CD8-positive, alpha-beta memory T cell (primary cell): ENCODE measurements at places on chromosomes 5 and 9. TPM values are rescaled to one million over a fixed set of nuclear protein-coding genes. Genes with fewer than 3 reads are reported as not detected.

The PCDHA8 gene
- not detected for polyA plus RNA-seq

- no peak overlapping the region for H3K27ac ChIP-seq
- no peaks in the 10 kb centered on the region for H3K36me3 ChIP-seq
- H3K27me3 ChIP-seq: no peaks in the 10 kb centered on the region
- DNase-seq: no peak
- no peaks in the 10 kb centered on the region for H3K4me1 ChIP-seq
Measured at GRCh38 chr9:105459336-105459735, 11.5 kb downstream of the FSD1L start.

The SCGB3A1 gene
- 0.95 TPM for polyA plus RNA-seq

DNA sequence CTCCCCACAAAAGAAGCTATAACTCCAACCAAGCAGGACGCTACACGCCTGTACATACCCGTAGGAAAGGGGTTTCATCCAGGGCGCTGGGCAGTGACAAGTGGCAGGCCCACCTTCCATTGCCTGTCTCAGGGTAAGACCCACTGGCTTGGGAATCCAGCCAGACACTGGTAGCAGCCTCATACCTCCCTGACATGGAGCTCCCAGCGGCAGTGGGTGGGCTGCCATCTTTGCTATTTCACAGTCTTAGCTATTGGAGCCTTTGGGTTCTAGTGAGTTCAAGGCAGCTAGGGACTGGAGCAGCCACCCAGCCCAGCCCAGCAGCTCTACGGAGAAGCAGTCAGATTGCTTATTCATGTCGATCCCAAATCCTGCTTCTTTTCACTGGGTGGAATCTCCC is 3.4 kb upstream of the IFNA10 start:
- no peaks in the 10 kb centered on the region for H3K27me3 ChIP-seq
- no peak for DNase-seq
- H3K36me3 ChIP-seq: no peaks in the 10 kb centered on the region
- no peak overlapping the region for H3K27ac ChIP-seq
- H3K4me1 ChIP-seq: no peaks in the 10 kb centered on the region

DNA sequence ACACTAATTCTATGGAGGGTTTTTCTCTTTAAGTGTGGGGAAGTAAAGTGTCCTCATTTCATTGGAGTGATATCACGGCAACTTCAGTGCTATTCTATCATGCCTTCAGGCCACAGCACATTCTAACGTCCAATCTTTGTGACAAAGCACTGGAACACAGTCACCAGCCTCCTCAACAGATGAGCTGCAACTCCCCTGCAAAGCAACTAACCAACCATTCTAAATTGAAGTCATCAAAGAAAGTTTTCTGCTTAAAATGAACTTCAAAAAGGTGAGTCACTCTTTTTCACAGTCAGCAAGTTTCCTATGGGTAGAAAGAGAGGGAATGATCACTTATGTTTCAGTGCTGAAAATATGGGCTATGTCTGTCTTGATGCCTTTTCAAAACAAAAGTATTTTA is 190.8 kb downstream of the ELAVL2 start:
- no peaks in the 10 kb centered on the region for H3K27me3 ChIP-seq
- no peak for DNase-seq
- H3K27ac ChIP-seq: no peak overlapping the region
- H3K36me3 ChIP-seq: no peaks in the 10 kb centered on the region
- no peaks in the 10 kb centered on the region for H3K4me1 ChIP-seq

DNA sequence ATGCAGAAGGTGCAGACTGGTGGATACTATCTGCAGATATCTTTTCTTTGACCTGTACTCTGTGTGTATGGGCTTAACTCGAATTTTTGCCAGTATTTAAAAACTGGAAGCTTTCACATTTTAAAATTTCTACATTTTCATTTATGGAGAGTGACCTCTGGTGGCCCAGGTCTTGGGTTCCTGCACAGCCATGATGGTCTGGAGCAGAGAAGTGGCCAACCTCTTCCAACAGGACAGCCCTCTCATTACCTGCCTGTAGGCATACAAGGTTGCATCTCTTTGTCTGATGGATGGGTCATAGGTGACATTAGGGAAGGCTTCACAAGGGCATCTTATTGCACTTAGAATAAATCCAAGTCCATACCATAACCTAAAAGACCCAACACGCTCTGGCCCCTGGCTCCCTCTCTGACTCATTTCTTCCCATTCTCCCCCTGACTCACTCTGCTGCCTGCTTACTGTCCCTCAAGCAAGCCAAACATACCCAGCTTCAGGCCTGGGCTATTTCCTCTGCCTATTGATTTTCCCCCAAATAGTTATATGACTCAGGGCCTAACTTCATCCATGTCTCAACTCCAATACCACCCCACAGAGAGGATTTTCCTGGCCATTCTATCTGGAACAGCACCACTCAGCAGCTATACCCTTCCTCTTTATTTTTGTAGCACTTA is 113.3 kb upstream of the SLC1A3 start:
- H3K4me1 ChIP-seq: no peaks in the 10 kb centered on the region
- no peak overlapping the region for H3K27ac ChIP-seq
- H3K4me3 ChIP-seq: no peak overlapping the region
- no peaks in the 10 kb centered on the region for H3K27me3 ChIP-seq

The DPM2 gene
- polyA plus RNA-seq: 52.2 TPM

The CDC25C gene
- polyA plus RNA-seq: not detected

DNA sequence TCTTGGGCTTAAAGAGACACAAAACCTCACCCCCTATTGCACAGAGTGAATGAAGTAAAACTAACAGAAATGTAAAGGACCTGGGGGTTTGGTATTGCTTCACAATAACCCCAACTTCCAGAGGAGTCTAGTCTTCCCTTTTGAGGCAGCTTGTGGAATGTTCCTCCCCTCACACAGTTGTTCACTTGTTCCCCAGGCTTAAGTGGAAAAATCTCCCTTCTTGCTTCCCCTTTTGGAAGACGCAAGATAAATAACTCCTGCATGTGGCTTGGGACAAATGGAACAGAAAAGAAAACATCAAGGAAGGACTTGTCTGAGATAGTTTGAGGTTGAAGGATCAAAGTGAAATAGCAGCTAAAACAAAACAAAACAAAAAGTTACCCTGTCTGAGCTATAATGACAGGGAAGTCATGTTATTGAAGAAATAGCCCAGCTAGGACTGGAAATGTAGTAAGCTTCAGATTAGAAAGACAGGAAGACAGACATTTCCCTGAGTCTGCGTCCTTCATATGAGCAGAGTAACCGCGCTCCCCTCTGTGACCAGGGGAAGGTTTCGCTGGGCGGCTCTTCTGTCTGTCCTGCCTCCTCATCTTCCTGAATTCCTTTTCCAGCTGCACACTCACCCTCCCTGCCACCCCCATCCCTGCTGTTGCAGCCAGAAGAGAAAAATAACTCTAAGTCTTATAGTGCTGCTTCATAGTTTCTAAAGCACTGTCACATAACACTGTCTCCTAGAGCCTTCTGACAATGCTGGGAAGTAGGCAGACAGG is 8.8 kb downstream of the SPARC start:
- H3K27me3 ChIP-seq: no peaks in the 10 kb centered on the region
- no peak for DNase-seq
- no peak overlapping the region for H3K27ac ChIP-seq

The ZDHHC12 gene
- 67.3 TPM for polyA plus RNA-seq

The GARNL3 gene
- polyA plus RNA-seq: 0.25 TPM

GRCh38 chr5:81187885-81188284 is 45.2 kb upstream of the CKMT2 start:
- no peak overlapping the region for H3K27ac ChIP-seq
- no peaks in the 10 kb centered on the region for H3K4me1 ChIP-seq
- no peak overlapping the region for H3K4me3 ChIP-seq
- H3K27me3 ChIP-seq: no peaks in the 10 kb centered on the region
- no peak for DNase-seq
- H3K36me3 ChIP-seq: no peaks in the 10 kb centered on the region

The POU5F2 gene
- polyA plus RNA-seq: 0.02 TPM

The ZNF474 gene
- not detected for polyA plus RNA-seq

DNA sequence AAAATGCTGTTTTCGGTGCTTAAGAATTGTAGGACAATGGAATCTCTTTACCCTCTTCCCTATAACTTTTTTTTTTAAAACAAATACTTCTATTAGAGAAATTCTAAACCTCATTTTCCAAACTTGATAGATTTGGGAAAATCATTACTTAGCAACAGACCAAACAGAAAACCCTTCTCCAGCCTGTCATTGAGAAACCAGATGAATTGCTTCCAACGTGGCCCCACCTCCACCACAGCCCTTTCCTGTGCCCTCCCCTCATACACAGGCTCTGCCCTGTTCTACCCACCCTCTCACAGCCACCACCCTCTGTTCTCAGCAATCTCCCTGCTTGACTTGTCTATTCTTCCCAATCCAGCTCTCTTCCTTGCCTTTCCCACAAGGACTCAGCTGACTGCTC is 221.2 kb downstream of the DMRT2 start:
- no peak overlapping the region for H3K4me3 ChIP-seq
- H3K27ac ChIP-seq: no peak overlapping the region
- DNase-seq: no peak
- no peaks in the 10 kb centered on the region for H3K27me3 ChIP-seq
- H3K36me3 ChIP-seq: no peaks in the 10 kb centered on the region

The MCIDAS gene
- polyA plus RNA-seq: not detected

DNA sequence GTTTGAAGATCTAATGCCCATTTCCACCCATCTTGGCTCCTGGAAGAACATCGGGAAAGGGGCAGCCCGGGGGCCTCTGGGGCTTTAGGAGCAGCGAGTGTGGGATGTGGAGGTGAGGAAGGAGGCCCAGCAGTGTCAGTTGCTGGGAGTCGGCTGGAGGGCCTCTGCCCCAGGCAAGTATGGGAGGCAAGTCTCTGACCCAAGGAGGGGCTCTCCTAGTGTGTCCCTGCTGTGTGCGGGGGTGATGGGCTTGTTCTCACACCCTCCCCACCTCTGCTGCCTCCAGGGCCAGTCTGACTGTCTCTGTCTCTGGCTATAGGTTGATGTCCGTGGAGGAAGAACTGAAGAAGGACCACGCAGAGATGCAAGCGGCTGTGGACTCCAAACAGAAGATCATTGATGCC is 129.7 kb downstream of the DAB2IP start:
- no peaks in the 10 kb centered on the region for H3K36me3 ChIP-seq
- H3K27ac ChIP-seq: no peak overlapping the region
- no peaks in the 10 kb centered on the region for H3K27me3 ChIP-seq
- H3K4me1 ChIP-seq: no peaks in the 10 kb centered on the region
- no peak overlapping the region for H3K4me3 ChIP-seq

The DOLPP1 gene
- polyA plus RNA-seq: 15.3 TPM

GRCh38 chr5:129199308-129199707 is 104.8 kb downstream of the ISOC1 start:
- no peaks in the 10 kb centered on the region for H3K36me3 ChIP-seq
- DNase-seq: no peak
- H3K27me3 ChIP-seq: no peaks in the 10 kb centered on the region

DNA sequence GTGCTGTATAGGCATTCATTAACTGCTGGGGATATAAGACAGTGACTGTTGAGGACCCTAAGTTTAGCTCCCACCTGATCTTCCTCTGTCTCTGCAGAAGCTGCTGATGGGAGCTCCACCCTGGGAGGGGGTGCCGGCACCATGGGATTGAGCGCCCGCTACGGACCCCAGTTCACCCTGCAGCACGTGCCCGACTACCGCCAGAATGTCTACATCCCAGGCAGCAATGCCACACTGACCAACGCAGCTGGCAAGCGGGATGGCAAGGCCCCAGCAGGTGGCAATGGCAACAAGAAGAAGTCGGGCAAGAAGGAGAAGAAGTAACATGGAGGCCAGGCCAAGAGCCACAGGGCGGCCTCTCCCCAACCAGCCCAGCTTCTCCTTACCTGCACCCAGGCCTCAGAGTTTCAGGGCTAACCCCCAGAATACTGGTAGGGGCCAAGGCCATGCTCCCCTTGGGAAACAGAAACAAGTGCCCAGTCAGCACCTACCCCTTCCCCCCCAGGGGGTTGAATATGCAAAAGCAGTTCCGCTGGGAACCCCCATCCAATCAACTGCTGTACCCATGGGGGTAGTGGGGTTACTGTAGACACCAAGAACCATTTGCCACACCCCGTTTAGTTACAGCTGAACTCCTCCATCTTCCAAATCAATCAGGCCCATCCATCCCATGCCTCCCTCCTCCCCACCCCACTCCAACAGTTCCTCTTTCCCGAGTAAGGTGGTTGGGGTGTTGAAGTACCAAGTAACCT is 22.1 kb downstream of the PCDHGC5 start:
- no peak overlapping the region for H3K4me3 ChIP-seq
- H3K36me3 ChIP-seq: peaks cover 12% of the 10 kb centered on the region
- no peak overlapping the region for H3K27ac ChIP-seq
- DNase-seq: no peak

The SPATA31C1 gene
- not detected for polyA plus RNA-seq

- no peaks in the 10 kb centered on the region for H3K36me3 ChIP-seq
- H3K27ac ChIP-seq: no peak overlapping the region
- no peaks in the 10 kb centered on the region for H3K27me3 ChIP-seq
- H3K4me3 ChIP-seq: no peak overlapping the region
- no peak for DNase-seq
Measured at GRCh38 chr5:80864706-80865435, 95.3 kb upstream of the RASGRF2 start.

- H3K4me1 ChIP-seq: no peaks in the 10 kb centered on the region
- no peaks in the 10 kb centered on the region for H3K36me3 ChIP-seq
- no peak for DNase-seq
Measured at GRCh38 chr5:128572930-128573319, 34.9 kb upstream of the FBN2 start.

GRCh38 chr5:149475777-149476176 is 75.5 kb downstream of the CSNK1A1 start:
- H3K27me3 ChIP-seq: no peaks in the 10 kb centered on the region
- H3K36me3 ChIP-seq: no peaks in the 10 kb centered on the region
- H3K27ac ChIP-seq: no peak overlapping the region
- no peaks in the 10 kb centered on the region for H3K4me1 ChIP-seq
- no peak for DNase-seq
- no peak overlapping the region for H3K4me3 ChIP-seq

The IL9 gene
- not detected for polyA plus RNA-seq

The DOCK8 gene
- polyA plus RNA-seq: 71.6 TPM

DNA sequence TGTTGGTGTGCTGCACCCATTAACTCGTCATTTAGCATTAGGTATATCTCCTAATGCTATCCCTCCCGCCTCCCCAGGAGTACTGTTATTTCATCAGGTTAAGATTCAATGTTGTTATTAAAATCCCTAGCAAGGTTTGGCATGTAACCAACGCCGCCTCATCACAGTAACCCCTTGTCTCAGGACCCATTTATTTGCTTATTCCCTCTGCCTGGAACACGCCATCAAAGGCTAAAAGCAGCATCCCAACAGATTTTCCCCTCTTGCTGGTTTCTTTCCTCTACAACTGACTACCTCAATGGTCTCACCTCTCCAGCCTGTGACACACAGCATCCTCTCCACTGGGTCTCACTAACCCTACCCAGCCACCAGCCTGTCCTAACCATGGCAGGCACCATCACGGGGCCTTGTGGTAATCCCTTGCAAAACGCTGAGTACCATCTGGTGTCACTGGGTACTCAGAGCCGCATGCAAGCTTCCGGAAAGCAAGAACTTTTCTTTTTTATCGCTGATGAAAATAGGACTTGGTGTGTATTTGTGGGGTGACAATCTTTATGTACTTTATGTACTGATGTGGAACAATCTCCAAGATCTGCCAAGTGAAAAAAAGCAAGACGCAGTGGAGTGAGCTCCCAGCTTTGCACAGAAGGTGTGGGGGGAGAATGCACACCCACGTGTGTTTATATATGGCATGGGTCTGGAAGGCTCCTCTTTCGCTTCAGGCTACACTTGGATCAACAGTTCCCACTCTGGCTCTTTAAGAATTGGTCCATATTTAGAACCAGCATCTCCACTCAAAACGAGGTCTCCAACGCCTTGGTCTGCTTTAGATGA is 6.1 kb downstream of the RPS14 start:
- DNase-seq: no peak
- no peak overlapping the region for H3K27ac ChIP-seq
- H3K27me3 ChIP-seq: no peaks in the 10 kb centered on the region
- H3K4me1 ChIP-seq: peaks cover 22% of the 10 kb centered on the region
